DND-41 (cell line): ENCODE measurements at places on chromosomes 7 and 10.
A peak's percentile ranks its signal among the peaks of the same experiment; 100 is the strongest.

DNA sequence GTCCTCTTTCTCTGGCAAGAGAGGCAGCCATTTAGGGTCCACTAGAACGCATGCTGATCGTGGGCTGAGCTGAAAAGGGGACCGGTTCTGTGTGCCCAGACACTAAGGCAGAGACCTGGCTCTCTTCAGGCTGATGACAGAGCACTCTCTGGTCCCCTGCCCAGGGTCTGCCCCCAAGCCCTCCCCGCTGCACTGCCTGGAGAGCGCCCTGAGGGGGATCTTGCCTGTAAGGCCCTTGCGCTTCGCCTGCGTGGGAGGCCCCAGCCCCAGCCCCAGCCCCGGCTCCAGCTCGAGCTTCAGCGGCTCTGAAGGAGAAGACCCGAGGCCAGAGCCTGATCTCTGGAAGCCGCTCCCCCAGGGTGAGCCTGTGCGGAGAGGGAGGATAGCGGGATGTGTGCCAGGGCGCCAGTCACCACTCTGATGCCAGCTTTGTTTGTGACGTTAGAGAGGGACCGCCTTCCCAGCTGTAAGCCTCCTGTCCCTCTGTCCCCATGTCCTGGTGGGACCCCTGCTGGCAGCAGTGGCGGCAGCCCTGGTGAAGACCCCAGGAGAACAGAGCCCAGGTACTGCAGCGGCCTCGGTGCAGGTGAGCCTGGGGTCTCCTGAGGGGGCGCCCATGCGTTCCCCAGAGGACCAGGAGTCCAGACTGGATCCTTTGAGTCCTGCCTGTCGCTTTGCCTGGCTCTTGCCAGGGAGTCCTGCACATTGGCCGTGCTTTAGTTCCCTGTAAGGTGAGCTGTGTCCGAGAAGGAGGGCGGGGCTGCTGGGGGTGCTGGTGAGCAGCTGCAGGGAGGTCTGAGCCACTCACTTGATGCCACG, 43.2 kb downstream of the ZNF467 start:
- DNase-seq: no peak

DNA sequence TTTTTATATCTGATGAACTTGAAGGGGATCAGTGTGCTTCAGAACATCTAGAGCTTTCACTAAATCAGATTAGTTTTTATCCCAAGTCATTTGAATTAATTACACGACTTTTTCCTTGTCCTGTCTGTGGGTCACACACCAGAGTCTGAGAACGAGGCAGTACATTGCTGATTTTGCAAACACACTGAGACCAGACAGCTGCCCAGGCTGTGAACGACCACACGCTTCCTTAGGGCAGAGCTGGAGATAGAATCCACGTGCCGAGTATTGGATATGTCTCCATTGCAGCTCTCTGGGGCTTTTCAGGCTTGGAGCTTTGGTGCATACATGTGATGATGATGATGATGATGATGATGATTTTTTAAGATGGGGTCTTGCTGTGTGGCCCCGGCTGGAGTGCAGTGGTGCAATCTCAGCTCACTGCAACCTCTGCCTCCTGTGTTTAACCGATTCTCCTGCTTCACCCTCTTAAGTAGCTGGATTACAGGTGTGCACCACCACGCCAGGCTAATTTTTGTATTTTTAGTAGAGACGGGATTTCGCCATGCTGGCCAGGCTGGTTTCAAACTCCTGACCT, 81.1 kb downstream of the CAMK1D start:
- DNase-seq: no peak

DNA sequence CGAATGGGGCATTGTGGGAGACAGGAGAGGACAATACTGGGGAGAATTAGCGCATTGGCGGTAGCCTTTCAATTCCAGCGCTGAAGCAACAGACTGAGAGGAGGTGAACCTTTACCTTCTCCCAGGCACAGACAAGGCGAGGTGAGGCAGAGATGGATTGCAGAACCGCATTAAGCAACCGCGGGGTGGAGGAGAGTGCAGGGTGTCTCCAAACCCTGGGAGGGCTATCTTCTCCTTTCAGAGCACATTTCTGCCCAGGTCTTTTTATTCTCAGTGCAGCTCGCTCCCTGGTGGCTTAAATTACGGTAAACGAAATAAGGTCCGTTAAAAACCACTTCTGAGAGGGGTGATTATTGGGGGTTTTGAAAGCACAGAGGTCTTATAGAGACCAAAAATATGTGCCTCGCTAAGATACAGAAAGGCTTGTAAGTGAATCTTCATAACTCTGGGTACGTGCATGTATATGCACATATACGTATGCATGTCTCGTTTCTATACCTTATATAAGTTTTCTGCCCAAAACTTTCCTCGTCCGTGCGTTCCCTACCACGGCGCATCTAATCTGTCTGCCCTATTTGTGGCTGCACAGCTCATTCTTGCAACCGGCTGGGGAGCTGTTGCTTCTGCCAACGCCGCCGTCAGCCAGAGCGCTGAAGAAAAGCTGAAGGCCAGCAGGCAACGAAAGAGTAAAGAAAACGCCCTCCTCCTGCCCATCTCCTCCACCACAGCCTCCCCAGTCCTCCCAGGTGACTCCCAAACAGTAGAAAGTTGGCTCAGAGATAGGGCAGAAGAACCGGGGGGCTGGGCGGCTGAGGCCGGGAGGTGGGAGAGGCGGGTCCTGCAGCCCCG, 895 bp upstream of the ZNF804B start:
- DNase-seq: no peak

- DNase-seq: peak; percentile 83
Observed at GRCh38 chr10:119305860-119306513, 98.6 kb downstream of the GRK5 start.

DNA sequence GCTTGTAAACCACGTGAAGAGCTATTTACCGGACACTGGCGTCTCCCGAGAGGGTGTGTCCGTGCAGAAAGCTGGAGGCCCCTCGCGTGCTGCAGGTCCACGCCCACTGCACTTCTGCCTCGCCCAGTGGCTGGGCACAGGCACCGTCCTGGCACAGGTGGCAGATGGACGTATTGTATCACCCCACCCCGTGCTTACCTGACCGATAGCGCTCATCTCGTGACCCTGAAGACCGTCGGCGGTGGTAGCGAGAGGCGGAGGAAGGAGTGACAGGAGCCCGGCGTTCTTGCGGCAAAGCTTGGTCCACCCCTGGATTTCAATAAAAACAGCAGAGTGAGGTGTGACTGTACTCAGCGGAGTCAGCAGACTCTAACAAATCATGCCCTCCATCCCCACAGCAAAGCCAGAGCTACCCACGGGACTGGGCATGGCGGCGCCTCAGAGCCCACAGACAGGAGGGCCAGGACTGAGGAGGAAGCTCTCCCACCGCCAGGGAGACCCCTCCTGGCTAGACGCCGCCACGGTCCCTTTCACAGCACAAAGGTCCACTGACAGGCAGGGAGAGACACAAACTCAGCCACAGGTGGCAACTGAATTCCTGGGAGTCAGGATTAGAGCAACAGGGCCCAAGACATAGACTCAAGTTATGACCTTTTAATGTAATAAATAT, 217.1 kb downstream of the DIP2C start:
- DNase-seq: no peak

DNA sequence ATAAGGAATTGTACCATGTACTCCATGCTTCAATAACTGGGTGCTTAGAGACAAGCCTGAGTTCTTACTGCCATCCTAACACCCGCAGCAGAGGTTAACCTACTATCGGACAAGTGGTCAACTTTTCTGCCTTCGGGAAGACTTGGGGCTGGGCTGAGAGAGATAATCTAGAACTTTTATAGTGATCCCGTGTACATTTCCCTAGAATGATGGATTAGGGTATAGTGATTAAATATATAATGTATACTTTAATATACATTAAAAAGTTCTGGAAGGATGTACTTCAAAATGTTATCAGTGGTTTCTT, 12.2 kb upstream of the HNRNPF start:
- no peak for DNase-seq

- DNase-seq: no peak
Observed at GRCh38 chr7:157434701-157435100, 97.9 kb downstream of the DNAJB6 start.

GRCh38 chr10:25982107-25982506, 48.1 kb downstream of the MYO3A start:
- DNase-seq: no peak

DNA sequence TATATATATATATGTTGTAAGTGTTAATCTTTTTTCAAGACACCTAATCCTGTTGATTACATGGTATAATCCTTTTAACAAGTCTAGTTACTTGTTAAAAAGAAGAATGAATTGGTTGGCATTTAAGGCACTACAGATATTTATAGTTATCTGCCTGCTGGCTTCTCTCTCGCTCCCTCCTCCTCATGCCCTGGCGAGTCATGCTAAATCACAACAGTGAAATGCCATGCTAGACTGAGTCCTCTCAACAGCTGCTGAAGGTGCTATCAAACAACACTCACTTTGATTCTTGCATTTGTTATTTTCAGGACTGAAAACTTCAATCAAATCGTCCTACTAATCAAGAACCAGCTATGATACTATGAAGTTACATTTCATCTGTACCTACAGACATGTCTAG, 15.4 kb downstream of the NRAP start:
- DNase-seq: no peak

GRCh38 chr10:85901599-85901998, 465.0 kb downstream of the GRID1 start:
- DNase-seq: no peak

GRCh38 chr10:66586897-66587679, 338.7 kb upstream of the LRRTM3 start:
- no peak for DNase-seq

GRCh38 chr7:95342642-95343307, 18.4 kb upstream of the PON1 start:
- DNase-seq: no peak

DNA sequence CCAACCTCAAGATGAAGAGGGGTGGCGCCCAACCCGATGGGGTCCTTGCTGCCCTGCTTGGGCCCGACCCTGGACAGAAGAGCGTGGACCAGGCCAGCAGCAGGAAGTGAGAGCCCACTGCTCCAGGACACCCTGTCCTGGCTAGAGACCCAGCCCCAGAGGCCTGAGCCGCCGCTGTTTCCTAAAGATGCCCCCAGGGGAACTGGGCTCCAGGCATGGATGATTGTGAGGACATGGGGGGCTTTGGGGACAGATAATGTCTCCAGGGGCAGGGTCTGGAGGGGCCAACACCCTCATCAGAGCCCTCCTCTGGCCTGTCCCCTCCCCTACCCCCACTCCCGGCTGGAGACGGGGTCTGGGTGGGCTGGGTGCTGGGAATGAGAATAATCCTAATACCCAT, 71.7 kb downstream of the MYL10 start:
- no peak for DNase-seq

DNA sequence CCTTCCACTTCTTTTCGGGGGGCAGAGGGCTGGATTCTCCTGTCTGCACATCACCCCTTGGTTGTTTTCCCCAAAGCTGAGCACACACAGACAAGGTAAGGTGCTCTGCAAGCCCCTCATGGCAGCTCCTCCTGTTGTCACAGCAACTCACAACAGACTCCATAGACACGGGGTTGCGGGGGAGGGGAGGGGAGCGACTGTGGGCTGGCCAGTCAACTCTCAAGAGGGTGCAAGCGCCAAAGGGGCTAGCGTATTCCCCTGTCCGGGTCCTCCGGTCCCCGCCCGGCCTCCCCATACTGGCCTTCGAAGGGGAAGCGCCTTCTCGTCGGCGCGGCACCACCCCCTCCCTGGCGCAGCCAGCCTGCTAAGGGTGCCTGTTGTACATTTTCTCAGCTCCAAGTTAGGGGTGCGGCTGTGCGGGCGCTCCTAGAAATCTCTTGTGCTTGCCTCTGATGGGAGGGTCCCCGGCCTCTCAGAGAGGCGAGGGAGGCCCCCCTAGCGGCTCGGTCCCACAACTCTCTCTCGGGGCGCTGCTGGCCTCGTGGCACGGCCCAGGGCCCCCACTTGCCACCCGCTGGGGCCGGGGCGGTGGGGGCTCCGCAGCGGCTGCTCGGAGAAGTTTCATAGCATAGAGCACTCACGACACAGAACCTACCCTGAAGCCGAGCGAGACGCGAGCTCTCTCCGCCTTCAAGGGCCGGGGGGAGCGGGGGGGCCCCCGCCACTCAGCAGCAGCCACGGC, 498 bp downstream of the RHOBTB1 start:
- peak; percentile 54 for DNase-seq

- DNase-seq: no peak
Observed at GRCh38 chr7:158802535-158803366, 26.6 kb downstream of the ESYT2 start.

GRCh38 chr7:36272211-36272566, 117.5 kb upstream of the ANLN start:
- no peak for DNase-seq

DNA sequence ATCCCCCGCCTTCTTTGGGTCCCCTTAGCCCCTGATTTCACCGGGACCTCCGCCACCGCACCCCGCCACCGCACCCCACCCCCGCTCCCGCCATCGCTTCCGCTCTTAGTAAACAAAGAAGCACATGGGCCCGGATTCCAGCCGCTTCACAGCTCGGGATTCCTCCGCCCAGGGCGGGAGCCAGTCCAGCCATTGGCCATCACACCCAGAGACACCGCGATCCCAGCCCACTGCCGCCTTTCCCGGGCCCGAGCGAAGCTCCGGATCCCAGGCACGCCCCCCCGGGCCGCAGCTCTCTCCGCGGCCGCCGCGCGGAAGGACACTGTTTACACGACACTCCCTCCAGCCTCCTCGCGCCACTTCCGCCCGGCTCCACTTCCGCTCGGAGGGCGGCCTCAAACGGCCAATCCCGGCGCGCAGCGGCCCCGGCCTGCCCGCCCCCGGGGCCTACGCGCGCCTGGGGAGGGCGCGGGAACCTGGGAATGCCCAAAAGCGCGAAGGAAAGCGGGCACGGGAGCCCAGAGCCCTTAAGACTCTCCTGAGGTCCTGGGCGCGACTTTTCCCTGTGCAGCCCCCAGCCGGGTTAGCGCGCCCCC, 679 bp downstream of the MCM7 start:
- DNase-seq: peak; percentile 91

GRCh38 chr7:122719010-122719578, 16.4 kb upstream of the RNF148 start:
- DNase-seq: no peak

GRCh38 chr10:119669331-119669730, 18.2 kb downstream of the BAG3 start:
- DNase-seq: no peak

- peak; percentile 43 for DNase-seq
Observed at GRCh38 chr10:90592638-90593302, 265.1 kb downstream of the HTR7 start.

DNA sequence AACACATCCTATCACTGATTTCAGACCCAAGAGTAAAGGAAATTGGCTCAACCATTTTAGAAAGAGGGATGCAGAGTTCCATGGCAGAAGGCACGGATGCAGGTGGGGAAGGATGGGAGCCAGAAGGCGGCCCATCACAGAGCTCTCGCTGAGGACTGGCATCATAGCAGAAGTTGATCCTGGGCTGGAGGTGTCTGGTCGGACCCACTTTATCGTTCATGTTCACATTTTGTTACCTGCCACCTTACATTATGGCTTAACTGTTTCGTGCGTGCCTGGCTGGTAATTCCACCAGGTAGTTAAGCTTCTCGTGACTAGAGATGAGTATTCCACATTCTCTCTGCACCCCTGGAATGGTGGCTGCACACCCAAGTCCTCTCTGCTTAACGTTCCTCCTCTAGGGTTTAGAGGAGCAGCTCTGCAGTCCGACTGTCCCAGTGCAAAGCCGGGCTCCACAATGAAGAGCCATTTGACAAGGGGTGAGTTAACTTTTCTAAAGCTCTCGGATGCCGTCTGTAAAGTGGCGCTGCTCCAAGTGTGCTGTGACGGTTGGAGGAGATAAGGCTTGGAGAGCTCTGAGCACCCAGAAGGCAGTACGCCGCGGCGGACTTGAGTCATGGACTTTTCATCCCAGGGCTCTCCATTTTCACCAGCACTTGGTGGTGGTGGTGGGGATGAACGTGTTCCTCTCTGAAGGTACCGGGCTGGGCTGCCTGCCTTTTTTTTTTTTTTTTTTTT, 157.1 kb upstream of the SHH start:
- no peak for DNase-seq

- no peak for DNase-seq
Observed at GRCh38 chr7:114085592-114086501, 167.0 kb upstream of the PPP1R3A start.
